ENCODE measurements at places on chromosomes 6 and 20. TPM values are rescaled to one million over a fixed set of nuclear protein-coding genes. Genes with fewer than 3 reads are reported as not detected.

DNA sequence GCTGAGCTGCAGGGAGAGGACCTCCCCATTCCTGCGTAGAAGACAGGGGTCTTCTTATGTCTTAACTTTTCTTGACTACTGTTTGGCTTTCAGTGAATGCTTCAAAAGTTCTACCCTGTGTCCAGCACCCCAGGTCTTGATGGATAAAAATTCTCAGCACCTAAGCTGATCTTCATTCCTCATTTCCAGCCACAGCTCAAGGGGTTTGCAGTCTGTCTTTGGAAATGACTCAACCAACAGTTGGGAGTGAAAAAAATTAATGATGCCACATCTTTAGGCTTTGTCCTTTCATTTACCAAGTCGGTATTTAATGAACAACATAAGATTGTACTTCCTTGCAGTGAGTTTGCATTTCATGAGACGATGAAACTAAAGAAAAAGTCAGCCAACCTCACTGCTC is 40.3 kb downstream of the PRDM1 start:
- no peak for DNase-seq

DNA sequence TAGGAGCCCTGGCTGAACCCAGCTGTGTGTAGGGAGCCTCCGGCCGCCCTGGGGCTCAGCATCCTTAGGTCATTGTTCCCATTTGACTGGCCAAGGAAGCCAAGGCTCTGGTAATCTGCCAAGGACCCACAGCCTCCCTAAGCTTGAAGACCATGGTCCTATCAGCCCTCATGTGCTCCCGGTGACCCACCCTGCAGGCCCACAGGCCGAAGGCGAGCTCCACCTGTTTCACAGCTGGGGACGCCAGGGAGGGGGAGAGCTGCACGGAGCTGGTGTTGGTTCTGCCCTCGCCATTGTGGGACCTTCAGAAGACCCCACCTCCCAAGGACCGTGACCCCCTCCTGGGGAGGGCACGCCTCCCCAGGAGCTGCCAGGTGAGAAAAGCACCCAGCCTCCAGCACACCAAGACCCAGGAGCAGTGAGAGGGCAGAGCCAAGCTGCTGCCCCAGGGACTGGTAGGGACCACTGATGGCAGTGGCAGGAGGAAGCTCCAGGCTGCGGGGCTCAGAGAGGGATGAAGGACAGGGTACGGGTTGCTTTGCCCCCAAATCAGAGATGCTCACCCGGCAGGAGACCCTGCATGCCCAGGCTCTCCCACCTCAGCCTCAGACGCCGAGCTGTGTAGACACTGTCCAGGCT is 30.7 kb upstream of the MRGBP start:
- no peak for DNase-seq

GRCh38 chr6:143336446-143337152 is 113.9 kb downstream of the ADAT2 start:
- DNase-seq: no peak

The SYNDIG1 gene
- 0.44 TPM for total RNA-seq

GRCh38 chr6:142395768-142396231 is 94.0 kb downstream of the ADGRG6 start:
- DNase-seq: no peak

DNA sequence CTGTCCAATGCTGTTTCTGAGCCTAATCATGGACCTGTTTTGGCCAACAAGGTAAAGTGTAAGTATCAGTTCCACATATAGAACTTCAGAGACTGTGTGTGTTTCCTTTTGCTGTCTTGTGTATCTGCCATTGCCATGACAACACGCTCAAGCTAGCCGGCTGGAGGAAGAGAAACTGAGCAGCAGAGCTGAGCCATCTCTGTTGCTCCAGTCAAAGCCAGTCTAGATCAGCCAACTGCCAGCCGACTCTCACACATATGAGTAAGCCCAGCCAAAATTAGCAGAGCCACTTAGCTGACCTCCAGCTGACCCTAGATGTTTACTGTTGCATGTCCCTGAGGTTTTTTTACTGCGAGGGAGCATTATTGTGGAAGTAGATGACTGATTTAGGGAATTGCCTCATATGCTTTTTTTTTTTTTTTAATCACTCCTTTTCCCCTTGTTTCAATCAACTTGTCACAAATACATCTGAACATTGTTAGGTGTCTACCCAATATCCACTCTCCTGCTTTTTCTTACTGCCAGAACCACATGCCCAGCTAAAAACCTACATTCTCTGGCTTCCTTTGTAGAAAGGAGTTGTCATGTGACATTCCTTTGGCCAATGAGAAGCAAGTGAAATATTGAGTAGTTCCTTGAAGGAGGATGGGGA is 304.3 kb upstream of the SUPT3H start:
- DNase-seq: peak; percentile 81

The OPRM1 gene
- not detected for total RNA-seq

DNA sequence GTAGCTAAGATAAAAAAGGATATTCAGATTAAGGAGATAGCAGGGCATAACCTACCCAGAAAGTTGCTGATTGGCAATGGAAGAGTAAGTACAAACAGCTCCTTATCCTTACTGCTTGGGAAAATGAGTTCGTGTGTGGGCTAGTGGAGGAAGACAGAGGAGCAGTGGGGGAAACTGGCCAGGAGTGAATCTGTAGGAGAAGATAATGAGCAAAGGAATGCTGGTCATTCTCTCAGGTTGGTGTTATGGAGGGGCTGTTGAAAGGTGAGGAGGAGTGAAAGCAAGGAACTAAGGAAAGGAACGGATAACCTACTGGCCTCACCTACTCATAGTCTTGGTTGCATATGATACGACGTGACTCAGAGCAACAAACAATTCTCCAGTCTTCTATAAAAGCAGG is 7.3 kb upstream of the GJB7 start:
- no peak for DNase-seq

GRCh38 chr6:100230115-100230952 is 234.4 kb downstream of the SIM1 start:
- DNase-seq: no peak

GRCh38 chr20:54355631-54356280 is 119.6 kb upstream of the DOK5 start:
- no peak for DNase-seq

The ZC3H12D gene
- not detected for total RNA-seq

The BPI gene
- total RNA-seq: not detected

GRCh38 chr6:11632795-11633511 is 95.4 kb downstream of the TMEM170B start:
- DNase-seq: peak; percentile 32

DNA sequence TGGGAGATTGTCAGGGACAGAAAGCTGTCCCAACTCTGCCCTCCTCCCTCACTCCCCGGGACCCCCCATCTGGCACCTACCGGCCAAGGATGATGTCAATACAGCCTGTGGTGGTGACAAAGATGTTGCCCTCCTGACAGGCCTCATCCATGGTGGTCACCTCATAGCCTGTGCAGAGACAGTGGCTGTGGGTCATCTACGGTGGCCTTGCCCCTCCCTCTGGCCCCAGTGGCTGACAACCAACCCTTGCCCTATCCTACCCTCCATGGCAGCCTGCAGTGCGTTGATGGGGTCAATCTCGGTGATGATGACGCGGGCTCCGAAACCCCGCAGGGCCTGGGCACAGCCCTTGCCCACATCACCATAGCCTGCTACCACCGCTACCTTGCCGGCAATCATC is 12.7 kb downstream of the AHCY start:
- DNase-seq: no peak

- peak; percentile 35 for DNase-seq
These were observed 51.1 kb downstream of the GTF2H5 start for GRCh38 chr6:158219228-158219627.

DNA sequence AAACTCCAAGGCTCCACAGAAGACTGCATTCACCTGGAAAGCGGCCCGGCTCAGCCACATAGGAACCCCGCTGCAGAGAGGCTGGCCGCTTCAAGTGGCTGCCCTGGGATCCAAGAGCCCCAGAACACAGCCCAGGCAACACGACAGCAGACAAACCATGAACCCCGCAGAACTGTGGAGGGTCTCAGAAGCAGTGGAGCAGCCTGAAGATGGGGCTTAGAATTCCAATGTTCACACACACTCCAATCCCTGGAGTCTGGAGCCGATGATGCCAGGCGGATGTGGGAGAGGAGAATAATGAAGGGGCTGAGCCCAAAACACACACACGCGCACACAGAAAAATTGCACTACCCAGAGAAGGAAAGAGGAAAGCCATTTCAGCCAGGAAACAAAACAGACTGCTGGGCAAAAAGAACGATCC is 52.4 kb downstream of the NINL start:
- DNase-seq: no peak

DNA sequence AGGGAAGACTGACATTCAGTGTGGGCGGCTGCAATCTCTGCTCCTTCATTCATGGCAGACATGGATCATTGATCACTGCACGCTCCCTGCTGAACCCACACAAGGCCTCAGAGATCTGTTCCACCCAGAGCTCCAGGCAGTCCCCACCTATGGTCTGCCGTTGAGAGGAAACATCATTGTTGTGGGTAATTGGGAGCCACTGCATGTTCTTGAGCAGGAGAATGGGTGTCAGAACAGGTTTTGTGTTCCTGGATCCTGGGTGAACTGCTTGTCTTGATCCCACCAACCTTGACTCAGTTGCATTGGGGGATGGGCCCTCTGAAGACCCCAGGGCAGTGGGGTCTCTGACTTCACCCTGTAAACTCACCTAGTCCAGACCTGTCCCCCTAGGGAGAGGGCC is 23.1 kb upstream of the CCDC167 start:
- no peak for DNase-seq

DNA sequence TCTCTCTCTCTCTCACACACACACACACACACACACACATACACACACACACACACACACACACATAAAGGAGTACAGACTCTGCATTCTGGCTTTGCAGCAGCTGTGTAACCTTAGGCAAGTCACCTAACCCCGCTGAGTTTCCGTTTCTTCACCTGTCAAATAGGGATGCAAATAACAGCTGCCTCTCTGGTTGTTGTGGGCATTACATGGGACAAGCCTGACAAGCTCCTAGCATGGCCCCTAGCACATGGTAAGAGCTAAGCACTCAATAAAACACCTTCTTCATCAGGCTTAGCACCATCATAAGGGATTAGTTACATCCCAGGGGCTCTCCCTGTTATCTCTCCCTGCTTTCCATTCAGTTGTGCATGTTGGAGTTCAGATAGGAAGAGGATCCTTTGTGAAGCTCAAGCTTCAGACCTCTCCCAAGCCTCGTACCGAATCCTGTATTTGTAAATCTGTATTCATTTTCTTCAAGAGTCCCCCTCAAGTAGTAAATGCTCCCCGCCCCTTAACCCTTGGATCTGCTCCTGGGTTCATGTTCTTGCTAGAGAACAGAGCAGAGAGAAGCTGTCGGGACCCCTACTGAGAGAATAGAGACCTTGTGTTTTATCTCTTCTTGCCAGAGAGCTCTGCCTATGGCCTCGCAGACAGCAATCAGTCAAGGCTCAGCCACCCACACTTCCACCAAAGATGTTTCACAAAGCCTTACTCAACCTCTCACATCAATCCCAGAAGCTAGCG is 2.2 kb downstream of the SLC13A3 start:
- DNase-seq: no peak

- DNase-seq: peak; percentile 74
These were observed 10.5 kb upstream of the OGFRL1 start for GRCh38 chr6:71277926-71278600.

- DNase-seq: no peak
These were observed 26.0 kb downstream of the KLHL31 start for GRCh38 chr6:53639520-53639919.

The CCN2 gene
- total RNA-seq: 157 TPM

DNA sequence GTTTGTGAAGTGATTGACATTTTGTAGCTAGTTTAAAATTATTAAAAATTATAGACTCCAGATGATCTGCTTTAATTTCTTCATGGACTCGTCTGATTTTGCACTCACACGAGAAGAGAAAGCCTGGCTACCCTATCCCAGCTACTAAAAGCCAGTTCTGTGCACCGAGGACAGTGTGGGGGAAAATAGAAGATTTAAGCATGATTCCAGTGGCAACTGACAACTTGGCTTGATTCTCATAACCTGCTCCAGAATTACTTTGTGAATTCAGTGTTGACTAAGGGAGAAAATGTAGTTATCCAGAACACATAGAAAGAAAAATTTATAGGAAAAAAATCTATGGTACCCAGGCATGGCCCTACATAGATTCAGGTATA is 88.7 kb downstream of the SNAP25 start:
- DNase-seq: no peak

DNA sequence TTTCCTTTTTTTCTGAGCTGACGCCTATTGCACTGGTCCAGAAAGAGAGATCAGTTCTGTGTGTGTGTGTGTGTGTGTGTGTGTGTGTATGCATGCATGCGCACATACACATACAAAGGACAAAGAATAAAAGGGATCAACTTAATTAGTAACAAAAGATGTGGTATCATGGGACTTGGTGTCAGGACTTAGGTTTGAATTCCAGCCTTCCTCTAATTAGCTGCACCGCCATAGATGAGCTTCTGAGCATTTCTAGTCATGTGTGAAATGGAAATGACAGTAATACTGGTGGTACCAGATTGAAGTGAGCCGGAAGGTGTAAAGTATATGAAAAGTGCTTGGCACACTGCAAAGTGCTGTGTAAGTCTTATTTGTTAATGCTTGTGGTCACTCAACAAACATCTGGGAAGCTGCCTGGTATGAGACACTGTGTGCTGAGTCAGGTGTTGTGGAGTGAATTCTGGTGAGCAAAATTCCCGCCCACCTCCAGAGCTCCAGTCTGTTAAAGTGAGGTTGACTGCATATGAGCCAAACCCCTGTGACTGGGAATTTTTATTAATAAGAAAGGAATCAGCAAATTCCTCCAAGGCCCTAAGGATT is 12.4 kb downstream of the DAAM2 start:
- no peak for DNase-seq

The SYCP2L gene
- 0.37 TPM for total RNA-seq

The CENPW gene
- total RNA-seq: 23.3 TPM

The GABBR1 gene
- total RNA-seq: 1.6 TPM

DNA sequence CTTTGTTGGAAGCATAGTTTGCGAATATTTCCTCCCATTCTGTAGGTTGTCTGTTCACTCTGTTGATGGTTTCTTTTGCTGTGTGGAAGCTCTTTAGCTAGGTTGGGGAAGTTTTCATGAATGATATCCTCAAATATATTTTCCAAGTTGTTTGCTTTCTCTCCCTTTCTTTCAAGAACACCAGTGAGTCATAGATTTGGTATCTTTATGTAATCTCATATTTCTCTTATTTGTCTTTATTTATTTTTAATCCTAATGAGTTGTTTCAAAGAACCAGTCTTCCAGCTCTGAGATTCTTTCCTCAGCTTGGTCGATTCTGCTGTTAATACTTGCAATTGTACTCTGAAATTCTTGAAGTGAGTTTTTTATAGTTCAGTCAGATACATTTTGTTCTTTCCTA is 628.0 kb upstream of the ID4 start:
- DNase-seq: no peak

The ZC2HC1B gene
- total RNA-seq: not detected

The COL21A1 gene
- not detected for total RNA-seq

The TMEM242 gene
- total RNA-seq: 3.2 TPM

The BMP7 gene
- total RNA-seq: 0.24 TPM

All from Caki2 (cell line).